ENCODE measurements at places on chromosomes 3 and 15.

GRCh38 chr15:83843471-83843871 lies 189.5 kb downstream of the ADAMTSL3 start:
- no peak for DNase-seq

DNA sequence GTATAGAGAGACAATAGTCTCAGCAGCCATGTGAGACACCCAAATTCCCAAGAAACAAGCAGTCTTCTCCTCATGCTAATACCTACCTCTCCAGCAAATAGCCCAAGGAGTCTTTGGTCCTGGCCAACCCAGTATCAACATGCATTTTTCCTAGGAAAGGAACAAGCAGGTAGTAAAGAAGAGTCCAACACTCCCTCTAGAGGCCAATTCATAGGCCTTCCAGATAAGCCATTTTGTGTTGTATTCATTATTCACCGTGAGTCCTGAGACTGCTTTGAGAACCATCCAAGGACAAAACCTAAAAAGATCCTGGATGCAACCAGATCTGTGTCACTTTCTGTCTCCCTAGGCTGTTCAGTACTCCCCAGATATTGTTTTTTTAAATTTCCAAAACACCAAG lies 63.6 kb upstream of the SNTN start:
- no peak for DNase-seq

GRCh38 chr15:71362556-71362955 lies 247.3 kb downstream of the THSD4 start:
- no peak for DNase-seq

DNA sequence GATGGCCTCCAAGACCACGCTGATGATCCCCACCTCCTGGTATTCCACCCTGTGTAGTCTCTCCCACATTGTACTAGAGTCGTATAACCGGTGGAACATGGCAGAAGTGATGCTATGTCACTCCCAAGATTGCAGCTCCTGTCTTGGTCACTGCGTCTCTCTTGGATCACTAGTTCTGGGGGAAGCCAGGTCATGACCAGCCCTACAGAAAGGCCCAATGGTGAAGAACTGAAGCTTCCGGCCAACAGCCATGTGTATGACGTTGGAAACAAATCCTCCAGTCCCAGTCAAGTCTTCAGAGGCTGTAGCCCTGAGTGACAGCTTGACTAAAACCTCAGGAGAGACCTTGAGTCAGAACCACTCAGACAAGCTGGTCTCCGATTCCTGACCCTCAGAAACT lies 61.9 kb upstream of the FNDC3B start:
- no peak for DNase-seq

GRCh38 chr15:98715401-98715800 lies 67.1 kb downstream of the IGF1R start:
- no peak for DNase-seq

DNA sequence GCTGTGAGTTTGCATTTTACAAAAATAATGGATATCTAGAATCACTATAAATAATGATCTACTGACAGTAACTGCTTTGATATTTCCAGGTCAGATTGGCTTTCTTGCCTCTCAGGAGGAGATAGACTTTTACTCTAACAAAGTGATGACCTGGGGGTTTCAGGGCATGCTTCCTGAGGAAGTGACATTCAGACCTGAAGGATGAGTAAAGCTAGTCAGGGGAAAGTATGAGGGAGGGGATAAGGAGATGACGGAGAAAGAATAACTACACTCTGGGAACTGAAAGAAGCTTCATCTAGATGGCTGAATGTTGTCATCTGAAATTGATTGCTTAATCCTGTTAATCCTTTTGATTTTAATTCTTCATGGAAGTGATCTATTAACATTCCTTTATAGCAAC lies 32.2 kb downstream of the ARMC8 start:
- DNase-seq: no peak

GRCh38 chr3:60131618-60132017 lies 1081.8 kb upstream of the CFAP20DC start:
- DNase-seq: no peak
